Hematopoietic multipotent progenitor cell treated with erythropoietin and hydrocortisone succinate and interleukin-3 and kit ligand, for 17 days (in vitro differentiated cells): ENCODE measurements at places on chromosomes 6 and 20.

DNA sequence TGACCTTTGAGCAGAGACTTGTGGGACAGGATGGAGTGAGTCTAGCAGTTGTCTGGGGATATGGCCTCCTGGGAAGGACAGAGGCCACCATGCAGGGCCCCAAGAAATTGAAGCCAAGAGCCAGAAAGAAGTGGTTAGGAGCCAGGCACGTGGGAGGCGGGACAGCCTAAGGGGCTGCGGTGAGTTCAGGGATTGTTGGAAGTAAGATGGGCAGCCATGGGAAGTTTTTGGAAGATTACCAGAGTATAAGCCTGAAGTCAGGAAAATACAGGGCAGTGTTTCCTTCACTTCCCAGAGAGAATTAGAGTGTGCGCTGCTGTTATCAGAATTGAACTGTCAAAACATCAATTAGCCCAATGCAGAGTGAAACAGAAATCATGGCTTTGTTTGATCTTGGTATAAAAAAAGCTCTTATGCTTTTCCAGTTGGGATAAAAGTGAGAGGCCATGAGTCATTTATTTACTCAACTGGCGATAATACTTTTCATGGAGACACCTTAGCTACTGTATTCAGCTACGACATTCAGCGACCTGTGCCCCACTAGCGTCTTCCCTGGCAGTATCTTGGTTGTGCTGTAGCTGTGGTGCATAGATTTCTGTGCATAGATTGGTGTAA is 66.9 kb downstream of the PHACTR2 start:
- no peak for DNase-seq

DNA sequence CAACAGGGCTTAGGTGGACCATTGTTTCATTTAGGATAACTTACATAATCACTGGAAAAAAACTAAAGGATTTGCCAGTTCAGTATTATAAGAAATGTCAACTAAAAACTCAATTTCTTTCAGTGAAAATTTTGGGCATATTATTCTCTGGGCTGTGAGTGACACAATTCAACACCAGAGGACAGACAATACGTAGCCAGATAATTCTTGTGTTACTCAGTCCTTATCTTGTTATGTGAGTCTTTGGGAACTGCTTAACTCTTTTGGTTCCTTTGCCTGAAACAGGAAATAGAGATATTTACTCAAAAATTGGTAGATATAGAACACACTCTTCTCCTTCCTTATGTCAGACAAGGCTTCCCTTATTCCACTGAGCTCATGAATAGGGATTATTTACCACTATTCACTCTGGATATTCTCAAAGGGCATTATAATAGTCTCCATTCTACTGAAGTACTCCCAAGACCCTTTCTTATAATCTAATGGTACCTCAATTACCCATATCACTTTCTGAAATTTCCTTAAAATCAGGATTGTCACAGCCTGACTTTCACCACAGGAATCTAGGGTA is 4.9 kb upstream of the BEND6 start:
- DNase-seq, result no peak

DNA sequence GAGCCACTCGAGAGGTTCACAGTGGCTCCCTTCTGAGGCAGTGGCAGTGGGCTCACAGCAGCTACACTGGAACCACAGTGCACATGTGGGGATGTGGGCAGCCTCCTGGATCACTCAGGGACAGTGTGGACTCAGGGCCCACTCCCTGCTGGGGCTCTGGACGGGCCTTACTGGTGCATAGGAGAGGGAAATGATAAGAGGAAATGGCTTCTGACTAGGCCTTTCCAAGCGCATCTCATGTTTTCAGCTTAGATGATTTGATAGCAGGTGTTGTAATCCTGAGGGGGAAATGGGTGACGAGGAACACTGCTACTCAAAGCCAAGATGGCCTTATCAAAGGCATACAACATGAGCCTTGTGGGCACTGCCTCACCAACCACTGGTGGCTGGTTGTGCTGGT is 44.0 kb downstream of the PANK2 start:
- peak; percentile 43 for DNase-seq

- no peak for DNase-seq
Observed at GRCh38 chr6:49744259-49744658, at the start of gene CRISP3. TSS of gene CRISP3 (minus strand) at chr6:49744388. CDS start at chr6:49744367, 21 bp downstream.

DNA sequence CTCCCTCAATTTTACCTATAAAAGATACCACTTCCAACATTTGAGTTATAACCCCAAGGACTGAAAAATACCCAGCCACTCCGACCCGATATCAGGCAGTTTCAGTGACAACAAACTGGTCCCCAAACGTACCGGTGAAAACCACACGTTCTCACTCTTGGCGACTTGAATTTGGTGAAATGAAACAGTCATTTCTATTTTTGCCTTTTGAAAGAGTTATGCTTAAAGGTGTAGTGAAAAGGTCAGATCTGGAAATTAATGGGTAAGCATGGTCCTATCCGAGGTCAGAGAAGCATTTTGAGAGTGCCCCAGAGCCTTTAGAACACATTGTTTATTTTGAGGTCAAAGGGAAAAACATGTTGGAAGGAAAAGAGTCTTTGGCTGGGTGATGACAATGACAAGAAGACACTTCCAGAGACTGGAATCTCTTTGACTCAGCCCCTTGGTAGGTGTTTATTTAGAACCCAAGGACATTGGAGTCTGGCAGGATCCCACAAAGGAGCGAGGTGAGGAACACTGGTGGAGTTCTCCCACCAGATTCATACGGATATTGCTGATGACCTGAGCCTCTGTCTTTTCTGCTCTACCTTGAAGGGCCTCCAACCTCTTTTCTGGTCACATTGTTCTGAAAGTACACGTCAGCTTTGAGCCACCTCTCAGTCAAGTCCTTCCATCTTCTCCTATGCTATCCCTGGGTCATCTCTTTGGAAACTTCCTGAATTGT is 235.0 kb downstream of the GMPR start:
- no peak for DNase-seq

DNA sequence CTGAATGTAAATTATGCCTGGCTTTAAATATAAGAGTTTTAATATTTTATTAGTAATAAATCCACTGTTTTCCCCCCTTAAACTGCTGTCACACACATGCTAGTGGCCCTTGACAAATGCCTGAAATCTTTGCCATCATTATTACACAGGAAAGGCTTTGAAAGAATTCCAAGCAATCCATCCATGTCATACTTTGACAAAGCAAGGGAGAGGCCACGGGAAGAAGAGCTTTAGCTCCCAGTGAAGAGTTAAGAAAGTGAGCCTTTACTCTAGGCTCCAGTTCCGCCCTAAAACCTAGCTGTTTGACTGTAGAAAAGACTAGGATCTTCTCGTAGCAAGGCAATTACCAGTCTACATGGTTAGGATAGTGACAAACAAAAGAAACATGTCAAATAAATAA is 147.9 kb downstream of the GMDS start:
- no peak for DNase-seq

- no peak for DNase-seq
Observed at GRCh38 chr20:64242797-64243475, 12.6 kb upstream of the PCMTD2 start.

GRCh38 chr6:5567352-5567751 is 306.0 kb downstream of the FARS2 start:
- no peak for DNase-seq

DNA sequence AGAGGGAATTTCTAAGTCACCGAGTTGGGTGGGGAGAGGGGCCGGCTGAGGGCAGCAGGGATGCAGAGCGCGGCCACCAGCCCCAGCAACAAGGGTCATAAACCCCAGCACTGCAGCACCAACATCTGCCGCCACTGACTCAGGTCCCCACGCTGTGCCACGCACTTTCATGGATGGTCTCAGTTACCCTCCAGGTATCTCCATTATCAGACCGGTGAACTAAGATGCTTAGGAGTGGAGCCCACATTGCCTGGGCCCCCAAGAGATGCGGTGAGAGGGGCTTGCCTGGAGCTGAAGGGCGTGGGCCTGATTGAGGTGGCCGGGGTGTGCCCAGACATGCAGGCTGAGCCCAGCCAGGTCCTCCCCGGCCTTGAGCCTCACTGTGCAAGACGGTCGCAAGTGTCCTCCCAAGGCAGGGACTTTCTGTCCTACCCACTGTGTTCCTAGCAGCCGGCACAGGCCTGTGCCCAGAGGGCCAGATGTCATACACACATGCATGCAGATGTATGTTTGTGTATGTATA is 19.3 kb downstream of the RBM38 start:
- peak; percentile 84 for DNase-seq
